Activated CD8-positive, alpha-beta memory T cell treated with anti-CD3 and anti-CD28 coated beads for 24 hours (primary cell): ENCODE measurements at places on chromosomes 7 and 10.

DNA sequence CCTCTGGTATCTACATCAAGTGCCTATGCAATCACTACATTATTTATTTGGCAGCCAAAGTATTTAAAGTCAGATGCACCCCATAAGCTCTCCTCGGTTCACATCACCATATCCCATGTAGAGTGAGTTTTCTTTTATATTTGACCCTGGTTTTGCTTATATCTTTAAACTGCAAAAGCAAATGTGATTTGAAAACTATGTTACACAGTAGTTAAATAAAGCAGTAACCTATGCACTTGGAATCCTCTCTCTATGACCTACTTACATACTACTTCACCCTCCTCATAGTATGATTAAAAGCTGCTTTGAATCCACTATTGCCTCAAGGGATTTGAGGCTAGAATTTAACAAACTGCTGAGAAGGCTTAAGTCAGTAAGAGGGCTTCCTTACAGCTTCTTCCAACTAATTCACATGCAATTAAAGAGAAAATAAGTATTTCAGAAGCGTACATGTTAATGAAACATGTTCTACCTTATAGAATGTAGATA lies 2.2 kb upstream of the CELF2 start:
- no peak for DNase-seq

DNA sequence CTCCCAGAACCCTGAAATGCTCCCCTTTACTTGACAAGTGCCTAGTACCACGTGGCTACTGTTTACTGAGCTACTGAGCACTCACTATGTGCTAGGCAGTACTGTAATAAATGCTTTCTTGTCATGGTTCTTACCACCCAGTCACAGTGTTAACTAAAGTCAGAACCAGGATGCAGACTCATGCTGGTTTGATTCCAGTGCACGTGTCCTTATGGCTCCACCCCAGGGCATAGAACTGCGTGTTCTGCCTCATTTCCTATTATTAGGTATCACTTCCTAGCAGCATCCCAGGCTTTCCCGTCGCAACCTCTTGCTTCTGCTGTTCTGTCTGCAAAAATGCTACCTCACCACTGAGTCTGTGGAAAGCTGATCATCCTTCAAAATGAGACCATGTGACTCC lies 71.7 kb upstream of the DOCK1 start:
- DNase-seq, result no peak

- DNase-seq, result no peak
These were observed 523.1 kb upstream of the DPP6 start for GRCh38 chr7:153529100-153529499.

DNA sequence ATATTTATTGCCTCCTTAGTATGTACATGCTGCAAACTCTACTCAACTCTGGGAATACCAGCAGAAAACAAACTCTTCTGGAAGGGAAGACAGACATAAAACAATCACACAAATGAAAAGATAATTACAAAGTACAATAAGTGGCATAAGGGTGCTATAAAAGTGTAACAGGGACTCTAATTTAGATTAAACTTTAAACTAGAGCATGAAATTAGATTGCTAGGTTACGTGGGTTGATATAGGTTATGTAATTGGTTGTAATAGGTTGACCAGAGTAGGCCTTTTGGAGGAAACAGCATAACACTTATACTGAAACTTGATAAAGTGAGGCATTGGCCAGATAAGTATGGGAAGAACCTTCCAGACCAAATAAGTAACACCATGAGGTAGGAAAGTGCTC lies 26.2 kb upstream of the DKK1 start:
- no peak for DNase-seq

DNA sequence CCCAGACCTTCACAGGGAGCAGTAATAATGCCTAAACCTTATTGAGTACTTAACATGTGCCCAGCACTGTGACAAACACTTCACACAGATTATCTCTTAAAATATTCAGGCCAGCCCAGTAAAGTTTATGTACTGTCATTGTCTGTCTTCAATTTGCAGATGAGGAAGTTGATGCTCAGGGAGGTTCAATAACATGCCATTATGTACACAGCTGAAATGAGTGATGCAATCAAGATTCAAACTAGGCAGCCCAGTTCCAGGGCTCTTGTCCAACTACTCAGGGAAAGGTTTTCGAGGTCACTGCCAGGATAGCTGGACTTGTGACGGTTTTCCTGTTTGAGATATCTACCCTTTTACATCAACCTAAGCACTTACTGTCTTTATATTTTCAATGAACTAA lies 56.1 kb downstream of the AUTS2 start:
- no peak for DNase-seq

- no peak for DNase-seq
These were observed 399.7 kb upstream of the ETV1 start for GRCh38 chr7:14389181-14389591.

- no peak for DNase-seq
These were observed 12.9 kb downstream of the ATP5MF start for GRCh38 chr7:99453105-99453504.

GRCh38 chr7:154598396-154598795 lies 404.5 kb downstream of the PAXIP1 start:
- DNase-seq, result no peak

DNA sequence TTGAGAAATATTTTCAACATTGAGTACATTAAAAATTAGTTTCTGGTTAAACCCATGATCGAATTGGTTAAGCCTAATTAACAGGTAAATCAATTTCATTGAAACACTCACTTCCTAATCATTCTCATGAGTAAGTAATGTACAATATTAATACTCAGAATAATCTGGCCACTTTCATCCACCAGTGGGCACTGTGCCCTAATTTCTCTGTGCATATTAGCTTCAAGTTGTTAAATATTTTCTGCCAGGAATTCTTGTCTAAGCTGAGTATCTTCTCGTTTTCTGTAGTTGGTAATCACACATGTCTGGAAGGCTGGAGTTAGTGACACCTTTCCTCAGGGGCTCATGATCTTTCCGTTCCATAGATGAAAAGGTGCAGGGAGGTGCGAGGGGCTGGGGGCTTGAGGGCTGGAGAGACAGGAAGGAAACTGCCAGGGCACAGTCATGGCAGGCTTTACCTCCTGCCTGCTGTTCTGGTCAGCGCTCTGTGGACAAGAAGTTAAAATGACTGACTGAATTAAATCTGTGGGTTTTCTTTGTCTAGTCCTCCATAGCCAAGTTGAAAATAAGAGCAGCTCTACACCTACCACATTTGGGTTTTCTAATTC lies 71.9 kb downstream of the WIPF3 start:
- DNase-seq, result no peak

DNA sequence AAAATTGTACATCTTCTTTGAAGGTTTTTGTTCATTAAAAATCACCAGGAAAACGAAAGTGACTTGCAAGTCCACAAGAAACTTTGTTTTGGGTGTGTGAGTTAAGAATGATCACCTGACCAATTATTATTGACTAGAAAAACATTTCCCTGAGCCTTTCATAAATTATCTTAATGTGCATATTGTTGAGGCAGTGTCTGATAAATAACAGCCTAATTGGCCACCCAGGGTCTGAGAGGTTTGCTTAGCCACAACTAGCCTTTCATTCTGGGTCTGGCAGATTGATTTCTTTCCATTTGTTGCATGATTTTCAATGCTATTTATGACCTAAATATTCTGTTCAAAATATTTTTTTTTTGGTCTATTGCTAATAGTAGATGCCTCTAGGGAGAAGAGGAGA lies 152.8 kb downstream of the AUTS2 start:
- no peak for DNase-seq

DNA sequence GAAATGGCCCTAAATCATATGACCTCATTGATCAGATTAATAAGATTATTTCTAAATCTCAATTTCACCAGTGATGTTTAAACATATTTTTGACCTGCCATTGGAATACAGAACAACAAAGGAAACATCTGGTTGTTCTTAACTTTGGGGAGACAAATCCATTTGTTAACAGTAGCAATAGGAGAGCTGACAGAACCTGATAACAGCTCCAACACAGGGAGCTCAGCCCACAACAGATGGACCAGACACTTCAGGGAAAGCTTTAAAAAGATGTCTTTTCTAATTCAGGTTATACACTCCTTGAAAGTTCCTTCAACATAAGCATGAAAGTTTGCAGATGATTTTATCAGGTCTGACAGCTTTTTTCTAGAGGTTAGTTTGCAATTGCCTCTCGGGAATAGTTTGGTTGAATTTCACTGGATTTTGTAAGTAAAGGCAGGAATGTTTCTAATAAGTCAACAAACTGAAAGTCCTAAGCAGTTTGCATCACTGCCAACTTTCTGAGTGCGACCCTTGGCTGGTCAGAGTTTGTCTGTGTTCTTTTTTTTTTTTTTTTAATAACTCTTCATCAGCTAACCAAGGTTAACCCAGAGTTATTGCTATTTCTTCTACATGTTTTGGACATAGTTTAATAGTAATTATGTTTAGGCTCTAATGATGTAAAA lies 6.5 kb upstream of the MET start:
- no peak for DNase-seq

GRCh38 chr7:29488977-29489376 lies 74.7 kb upstream of the PRR15 start:
- no peak for DNase-seq
